Stimulated activated CD8-positive, alpha-beta memory T cell treated with anti-CD3 and anti-CD28 coated beads, Interleukin-4, amount 100 ng/mL, for 4 hours (primary cell): ENCODE measurements at places on chromosomes 6 and 20.

DNA sequence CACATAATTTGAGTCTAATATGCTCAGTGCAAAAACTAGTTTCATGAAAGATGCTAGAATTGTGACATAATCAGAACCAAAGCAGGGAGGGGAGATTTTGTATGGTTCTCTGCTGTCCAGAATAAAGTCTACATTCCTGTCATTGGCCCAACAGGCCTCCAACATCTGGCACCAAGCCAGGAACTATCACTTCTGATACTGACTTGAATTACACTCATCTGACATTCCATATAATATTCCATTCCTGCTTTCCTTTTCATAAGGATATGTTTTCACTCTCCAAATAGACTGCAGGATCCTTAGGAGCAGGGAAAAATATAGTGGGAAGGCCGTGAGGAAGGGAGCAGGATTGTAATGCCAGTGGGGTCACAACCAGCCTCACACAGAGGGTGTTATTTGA, 84.6 kb upstream of the BTN3A2 start:
- no peak for DNase-seq

DNA sequence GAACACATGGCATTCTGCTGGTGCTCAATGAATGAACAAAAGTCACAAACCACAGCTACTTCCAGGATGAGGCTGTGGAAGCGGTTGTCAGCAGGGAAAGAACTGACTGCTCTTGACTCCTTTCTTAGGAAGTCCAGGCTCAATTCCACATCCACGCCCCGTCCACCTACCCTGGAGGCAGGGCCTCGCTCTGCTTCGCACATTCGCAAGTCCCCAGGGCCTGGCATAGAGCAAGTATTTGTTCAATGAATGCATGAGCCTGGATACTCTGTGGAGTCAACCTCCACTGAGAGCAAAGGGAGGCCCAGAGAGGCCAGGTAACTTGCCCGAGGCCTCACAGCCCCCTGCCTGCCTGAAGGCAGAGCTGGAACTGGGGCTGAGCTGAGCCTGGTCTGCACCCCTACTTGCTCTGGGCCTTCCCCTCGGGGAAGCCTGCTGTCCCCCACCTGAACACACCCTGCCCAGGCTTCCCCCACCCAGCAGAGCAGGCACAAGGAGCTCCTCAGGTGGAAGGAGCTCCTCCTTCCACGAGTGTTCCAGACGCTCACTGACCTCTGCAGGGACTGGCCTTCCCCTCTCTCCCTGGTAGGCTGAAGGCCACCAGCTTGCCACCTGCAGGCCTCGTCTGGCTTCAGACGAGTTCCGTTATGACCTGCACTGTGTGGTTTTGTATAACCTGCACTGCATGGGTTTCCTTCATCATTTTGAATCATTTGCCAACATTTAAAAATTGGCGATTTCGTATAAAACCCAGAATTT, 119.3 kb upstream of the PTPN1 start:
- no peak for DNase-seq

DNA sequence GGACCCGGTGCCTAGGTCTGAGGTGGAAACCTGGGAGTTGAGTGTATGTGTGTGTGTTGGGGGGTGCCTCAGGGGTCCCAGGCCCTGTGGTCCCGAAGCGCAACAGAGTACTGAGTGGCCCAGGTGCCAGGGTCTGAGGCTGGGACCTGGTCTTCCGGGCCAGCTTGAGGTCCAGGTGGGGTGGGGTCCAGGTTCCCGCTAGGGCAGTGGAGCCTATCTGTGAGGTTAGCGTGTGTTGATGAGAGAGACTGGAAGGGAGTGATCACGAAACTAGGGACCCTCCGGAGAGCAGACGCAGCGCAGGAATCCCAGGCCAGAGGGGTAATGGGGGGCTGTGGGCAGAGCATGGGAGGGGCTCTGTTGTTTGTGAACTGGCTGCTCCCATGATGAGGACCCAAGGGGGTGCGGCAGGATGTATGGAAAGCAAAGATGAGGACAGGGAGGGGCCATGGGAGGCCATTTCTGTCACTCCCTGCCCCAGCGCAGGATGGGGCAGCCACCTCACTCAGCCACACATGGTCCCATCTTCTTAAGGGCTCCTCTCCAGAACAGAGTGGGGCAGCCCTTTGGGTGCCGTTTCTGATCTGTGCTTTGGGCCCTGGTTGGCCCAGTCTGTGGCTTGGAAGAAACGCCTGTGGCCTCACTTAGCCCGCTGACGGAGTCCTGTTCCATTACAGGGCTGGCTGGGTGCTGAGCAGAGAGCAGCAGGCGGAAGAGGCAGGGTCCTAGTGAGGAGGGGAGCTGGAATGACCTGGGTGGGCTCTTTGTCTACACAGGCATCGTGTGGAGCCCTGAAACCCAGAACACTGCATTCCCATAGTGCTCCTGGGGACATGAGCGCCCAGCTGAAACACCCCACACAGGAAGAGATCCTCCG, 872 bp downstream of the HSPA12B start:
- DNase-seq, result no peak

GRCh38 chr6:106688177-106688951, 59.0 kb downstream of the QRSL1 start:
- DNase-seq, result no peak

DNA sequence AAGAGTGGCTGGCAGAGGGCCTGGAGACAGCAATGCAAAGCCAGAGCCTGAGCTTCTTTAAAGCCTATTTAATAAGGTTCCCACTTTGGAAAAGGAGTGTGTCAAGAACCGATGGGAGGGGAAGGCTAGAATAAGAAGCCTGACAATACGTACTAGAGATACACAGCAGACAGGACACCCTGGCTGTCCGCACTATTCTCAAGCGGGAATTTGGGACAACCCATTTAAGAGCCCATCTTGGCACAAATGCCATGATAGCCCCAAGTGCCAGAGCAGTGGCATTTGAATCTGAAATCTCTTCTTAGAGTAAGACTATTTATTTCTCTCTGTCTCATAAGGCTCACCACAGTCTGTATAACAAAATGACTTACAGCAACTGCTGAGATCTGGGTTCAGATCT, 3.1 kb downstream of the GMDS start:
- no peak for DNase-seq

DNA sequence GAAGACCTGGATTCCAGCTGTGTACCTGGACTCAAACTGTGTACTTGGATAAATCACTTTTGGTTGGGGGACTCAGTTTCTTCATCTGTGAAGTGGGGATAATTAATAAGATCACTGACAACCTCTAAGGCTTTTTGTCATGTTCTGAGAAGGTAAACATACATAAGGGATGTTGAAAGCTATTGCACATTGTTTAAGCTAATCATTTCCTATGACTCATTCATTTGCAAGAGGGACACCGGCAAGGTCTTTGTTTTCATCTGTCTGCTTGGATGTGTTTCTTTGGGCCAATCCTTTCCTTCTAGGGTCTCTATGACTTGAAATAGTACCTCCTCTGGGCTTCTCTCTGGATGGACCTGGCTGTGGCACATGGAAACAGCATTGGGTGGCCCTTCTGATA, 6.8 kb downstream of the PROKR2 start:
- no peak for DNase-seq

DNA sequence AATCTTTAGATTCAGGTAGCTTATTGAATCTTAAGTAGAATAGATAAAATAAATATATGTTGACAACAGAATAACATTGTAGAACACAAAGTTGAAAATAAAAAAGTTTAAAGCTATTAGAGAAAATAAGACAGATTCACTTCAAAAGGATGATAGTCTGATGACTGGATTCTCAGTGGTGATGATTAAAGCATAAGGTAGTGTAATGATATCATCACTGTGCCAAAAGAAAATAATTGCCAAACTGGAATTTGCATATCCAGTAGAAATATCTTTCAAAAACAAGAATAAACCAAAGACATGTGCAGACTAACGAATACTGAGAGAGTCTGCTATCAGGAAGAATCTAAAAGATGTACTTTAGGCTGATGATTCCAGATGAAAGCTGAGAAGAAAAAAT, 30.2 kb downstream of the ENPP1 start:
- no peak for DNase-seq

DNA sequence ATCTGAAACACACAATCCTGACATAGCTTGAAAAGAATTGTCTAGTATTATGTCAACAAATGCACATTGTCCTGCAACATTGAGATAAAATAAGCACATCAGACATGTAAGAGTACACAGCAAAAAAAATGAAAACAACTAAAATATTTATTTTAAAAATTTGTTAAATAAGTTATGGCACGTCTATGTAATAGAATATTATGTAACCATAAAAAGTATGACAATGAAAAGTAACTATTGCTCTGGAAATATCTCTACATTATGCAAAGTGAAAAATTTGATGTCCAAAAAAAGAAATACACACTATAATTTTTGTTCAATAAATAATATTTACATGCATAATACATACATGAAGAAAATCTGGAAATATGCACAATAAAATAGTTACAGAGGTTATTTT, 9.3 kb upstream of the ID4 start:
- DNase-seq, result no peak

GRCh38 chr6:139931747-139932146, 557.3 kb upstream of the CITED2 start:
- DNase-seq, result no peak

DNA sequence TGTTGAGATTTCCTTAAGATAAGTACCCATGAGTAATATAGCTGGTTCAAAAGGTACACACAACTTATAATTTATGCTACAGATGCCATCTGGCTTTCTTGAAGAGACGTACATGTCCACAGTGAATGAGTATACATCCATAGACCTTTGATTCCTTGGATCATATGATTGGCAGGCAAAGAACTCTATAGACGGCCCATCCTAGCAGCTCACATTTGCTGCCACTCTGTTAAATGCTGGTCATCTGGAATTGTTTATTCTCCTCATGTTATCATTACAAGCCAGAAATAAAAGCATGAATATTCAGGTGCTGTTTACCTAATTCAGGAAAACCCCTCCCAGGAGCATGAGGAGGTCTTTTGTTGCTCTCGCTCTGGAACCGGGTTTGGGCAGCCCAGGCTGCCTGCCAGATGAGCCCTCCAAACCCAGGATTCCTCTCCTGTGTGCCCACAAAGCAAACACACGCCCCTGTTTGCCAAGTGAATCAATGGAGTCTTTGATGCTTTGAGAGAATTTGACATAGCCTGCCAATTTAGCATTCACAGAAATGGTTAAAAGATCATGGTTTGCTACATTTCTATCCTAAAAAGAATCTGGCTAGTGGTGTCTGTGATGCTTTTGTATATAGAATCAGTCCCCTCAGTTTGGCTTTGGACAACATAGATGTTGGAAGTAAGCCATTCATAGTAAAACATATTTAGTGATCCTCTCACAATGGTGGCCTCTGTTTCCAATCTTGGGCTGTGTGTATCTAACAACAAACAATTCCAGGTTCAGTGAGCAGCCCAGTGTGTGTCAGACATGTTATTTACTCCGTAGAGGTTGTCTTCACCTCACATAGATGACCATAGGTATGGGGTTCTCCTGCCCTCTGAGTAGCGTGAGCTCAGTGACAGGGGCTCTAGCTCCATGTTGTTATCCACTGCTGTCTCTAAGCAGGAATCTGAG, 17.5 kb upstream of the PLCG1 start:
- no peak for DNase-seq

DNA sequence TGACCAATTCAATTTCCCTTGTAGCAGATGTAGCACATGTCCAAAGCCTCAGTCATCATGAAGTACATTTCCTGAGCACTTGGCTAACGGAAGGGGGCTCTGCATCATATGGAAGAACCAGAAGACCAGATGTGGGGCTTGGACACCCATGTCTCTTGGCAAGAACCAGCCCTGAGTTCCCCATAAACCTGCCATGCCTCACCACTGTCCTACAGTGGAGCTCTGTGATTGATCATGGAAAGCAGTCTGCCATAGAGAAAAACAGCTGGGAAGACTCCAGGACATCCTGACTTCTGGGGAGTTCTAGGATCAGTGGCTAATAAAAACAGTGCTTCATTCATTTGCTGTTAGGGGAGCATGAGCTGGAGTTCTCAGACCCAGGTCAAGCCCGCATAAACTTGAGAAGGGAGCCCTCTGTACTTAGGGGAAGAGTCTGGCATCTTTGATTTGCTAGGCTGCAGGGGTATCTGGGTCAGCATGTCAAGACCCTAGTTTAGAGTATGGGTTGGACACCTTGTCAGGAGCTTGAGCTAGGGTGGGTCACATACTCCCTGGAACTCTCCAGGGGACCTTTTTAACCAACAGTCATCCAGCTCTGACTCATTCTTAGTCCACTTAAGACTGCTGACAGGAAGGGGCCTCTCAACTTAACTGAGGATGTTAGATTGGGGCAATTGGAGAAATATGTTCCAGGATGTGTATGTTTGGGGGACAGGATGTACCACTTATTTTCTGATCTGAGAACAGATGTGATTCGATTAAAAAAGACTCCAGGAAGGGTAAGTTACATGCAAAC, 26.3 kb upstream of the TRAM2 start:
- DNase-seq, result no peak

DNA sequence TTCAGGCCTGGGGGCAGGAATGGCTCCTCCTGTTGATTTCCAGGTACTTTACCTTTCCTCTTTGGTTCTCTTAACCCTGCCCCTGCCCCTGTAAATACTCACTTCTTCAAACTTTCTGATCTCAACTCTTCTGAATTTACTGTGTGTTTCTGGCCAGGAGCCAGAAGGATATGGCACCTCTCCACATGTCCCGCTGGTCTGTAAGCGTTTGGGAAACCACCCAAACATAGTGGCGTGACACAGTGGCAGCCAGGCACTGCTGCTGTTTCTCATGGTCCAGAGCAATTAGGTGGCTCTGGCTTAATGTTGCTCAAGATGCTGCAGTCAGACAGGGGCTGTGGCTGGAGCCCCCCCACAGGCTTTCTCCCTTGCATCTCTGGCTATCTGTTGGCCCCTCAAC, 374.5 kb downstream of the RNGTT start:
- no peak for DNase-seq

GRCh38 chr20:16014436-16014835, 558.8 kb downstream of the KIF16B start:
- no peak for DNase-seq

- no peak for DNase-seq
Measured at GRCh38 chr6:14977747-14978382, 268.0 kb upstream of the JARID2 start.

- no peak for DNase-seq
Measured at GRCh38 chr6:163001330-163001729, 273.6 kb downstream of the PACRG start.

GRCh38 chr20:17735206-17735804, 35.5 kb downstream of the BANF2 start:
- no peak for DNase-seq

GRCh38 chr6:40334496-40335270, 252.5 kb downstream of the LRFN2 start:
- no peak for DNase-seq

GRCh38 chr20:25368976-25369375, 21.7 kb downstream of the ABHD12 start:
- DNase-seq, result no peak

DNA sequence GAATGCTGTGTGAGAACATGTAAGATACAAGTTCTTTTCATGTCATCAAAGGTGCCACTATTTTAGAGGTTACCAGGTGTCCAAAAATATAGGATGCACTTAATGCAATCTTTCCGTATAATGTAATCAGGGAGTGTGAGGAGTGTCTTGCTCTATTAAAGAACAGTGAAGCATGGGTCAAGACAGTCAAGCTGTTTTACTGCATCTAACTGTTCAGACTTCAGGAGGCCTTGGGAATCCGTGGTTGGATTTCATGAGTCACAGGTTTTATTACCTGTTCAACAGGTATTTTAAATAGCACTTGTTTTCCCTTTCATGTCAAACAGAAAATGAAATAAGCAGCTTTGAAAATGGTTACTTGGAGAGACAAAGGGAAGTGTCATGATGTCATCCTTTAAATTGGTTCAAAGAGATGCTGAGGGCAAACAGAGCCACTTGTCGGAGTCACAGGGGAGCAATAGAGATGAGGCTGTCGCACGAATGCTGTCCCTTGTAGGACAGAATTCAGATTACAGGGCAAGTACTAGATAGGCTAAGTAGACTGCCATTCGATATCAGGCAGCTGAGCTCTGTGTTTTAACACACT, 621.5 kb downstream of the QKI start:
- no peak for DNase-seq
